ENCODE measurements at places on chromosomes 6 and 20. TPM values are rescaled to one million over a fixed set of nuclear protein-coding genes. Genes with fewer than 3 reads are reported as not detected.

Gene SAPCD1
- total RNA-seq = 1.2 TPM

Gene MEI4
- 0.54 TPM for total RNA-seq

Gene IL20RA
- 0.07 TPM for total RNA-seq

DNA sequence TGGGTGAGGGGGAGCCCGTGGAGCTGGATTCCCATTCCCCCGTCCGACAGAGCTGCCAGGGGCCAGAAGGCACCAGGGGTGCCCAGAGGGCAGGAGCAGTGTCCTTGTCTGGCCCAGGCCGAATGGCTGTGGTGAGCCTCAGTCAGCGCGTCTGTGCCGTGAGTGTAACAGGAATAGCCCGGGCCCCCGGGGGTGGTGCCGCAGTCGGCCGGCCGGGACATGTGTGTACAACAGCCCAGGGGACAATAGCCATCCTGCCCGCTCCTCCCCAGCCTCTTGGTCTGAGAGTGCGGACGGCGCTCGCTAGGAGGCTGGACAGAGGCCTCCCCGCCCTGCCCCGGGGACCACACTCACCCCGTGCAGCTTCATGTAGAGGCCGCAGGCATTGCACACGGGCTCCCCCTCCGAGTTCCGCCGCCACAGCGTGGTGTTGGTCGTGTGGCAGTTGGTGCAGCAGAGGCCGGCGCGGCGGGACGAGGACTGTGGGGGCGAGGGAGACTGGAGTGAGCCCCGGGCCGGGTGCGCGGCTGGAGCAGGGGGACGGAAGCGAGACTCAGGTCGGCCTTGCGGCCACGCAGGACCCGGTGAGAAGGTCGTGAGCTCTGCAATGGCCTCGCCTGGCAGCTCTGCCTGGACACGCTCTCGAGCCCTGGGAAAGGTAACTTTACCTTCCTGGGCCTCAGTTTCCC lies 9.6 kb downstream of the GATA5 start:
- DNase-seq = no peak

DNA sequence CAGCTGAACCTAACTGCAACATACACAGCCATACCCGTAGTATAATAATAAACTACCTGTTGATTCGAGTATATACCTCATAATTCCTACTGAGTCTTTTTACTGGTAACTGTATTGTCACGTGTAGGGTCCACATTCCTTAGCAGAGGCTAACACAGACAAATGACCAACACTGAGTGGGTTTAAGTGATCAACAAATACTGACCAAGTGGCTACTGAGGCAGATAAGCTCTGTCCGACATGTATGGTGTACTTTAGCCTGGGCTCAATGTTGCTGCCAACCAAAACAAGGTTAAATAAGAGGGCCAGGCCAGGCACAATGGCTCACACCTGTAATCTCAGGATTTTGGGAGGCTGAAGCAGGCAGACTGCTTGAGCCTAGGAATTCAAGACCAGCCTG lies 12.7 kb downstream of the ELOVL5 start:
- no peak for DNase-seq

GRCh38 chr20:2152317-2152716 lies 50.7 kb downstream of the STK35 start:
- DNase-seq = no peak

- DNase-seq = no peak
These were observed 176.0 kb downstream of the MRPL14 start for GRCh38 chr6:43951063-43951755.

GRCh38 chr20:25053255-25054031 lies 4.5 kb downstream of the ACSS1 start:
- DNase-seq = peak; percentile 35

DNA sequence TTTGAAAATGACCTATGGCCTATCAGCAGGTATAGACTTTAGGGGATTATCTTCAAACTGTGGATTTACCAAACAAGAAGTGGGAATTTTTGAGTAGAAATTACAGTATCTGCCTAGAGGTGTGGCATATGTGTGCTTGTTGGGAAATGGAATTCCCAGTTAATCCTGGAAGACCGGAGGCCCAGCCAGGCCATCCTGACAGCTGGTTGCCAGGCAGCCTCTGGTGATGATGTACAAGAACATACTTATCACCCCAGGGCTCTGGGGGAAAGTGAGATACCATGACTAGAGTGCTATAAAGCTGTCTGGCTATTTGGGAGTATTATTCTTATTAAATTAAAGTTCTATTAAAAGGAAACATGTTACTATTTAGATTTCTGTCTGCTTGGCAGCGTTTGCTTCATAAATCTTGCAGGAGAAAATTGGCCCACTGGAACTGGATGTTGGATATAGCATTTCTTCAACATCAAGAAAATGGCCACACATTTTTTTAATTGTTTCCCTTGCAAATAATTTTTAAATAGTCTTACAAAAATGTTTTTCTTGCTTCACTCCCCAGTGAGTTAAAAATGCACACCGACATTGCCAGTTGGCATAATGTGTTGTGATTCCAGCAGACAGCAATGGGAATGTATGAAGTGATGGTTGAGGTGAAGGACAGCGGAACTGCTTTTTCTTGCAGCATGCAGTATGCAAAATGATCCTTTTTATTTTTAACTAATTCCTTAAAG lies 187.8 kb downstream of the MYLK4 start:
- no peak for DNase-seq

DNA sequence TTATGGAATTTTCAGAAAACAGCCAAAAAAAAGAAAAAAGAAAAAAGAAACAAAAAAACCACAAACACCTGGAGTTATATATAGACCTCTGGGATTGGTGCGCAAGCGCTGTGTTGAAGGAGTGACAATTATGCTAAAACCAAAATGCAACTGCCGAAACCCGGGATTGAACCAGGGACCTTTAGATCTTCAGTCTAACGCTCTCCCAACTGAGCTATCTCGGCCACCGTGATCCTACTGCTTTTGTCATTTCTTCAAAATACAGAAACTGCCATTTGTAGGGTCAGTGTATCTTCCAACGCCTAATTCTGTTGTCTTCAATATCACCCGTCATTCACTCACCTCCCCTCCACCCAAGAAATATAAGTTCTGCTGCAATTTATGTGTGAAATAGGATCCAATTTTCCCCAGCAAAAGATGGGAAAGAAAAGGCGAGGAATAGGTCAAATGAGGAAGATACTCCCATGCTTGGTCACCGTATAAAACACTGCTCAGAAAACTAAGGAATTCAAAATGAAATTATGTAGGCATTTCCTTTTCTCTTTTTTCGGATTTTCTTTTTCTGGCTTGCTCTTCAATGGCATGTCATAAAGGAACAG lies 116.0 kb downstream of the TRIM27 start:
- DNase-seq = peak; percentile 18

DNA sequence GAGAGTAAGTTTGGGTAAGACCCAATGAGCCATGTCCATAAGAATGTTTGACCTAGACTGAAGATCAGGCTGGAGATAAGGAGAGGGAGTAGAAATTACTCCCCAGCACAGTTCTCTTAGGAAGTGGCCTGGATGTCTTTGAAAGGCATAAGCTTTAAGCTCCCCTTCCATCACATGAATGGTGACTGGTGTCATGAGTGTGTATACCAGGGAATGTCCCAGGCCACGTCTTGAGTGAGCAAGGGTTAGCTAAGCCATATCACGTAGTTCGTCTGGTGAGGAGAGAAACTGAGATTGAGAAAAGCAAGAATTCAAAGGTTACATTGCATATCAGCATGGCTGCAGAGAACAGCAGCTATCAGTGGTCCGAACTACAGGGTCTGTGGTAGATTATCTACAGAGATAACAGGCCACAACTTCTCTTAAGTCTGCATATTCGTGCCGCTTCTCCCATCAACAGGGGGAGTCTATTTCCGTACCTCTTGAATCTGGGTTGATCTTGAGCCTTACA lies 60.1 kb upstream of the BMP2 start:
- peak; percentile 32 for DNase-seq
